ENCODE measurements at places on chromosomes 16 and 17.
A peak's percentile ranks its signal among the peaks of the same experiment; 100 is the strongest.

GRCh38 chr17:50467114-50467854 is 1.4 kb downstream of the CHAD start:
- no peak for DNase-seq

- DNase-seq, result no peak
Observed at GRCh38 chr17:73256220-73256619, 5.5 kb downstream of the CPSF4L start.

GRCh38 chr17:17387017-17387497 is 83.9 kb downstream of the NT5M start:
- DNase-seq, result no peak

- DNase-seq, result no peak
Observed at GRCh38 chr17:15422392-15422965, 44.9 kb downstream of the CDRT4 start.

- DNase-seq, result no peak
Observed at GRCh38 chr17:54807331-54807730, 93.3 kb upstream of the TOM1L1 start.

DNA sequence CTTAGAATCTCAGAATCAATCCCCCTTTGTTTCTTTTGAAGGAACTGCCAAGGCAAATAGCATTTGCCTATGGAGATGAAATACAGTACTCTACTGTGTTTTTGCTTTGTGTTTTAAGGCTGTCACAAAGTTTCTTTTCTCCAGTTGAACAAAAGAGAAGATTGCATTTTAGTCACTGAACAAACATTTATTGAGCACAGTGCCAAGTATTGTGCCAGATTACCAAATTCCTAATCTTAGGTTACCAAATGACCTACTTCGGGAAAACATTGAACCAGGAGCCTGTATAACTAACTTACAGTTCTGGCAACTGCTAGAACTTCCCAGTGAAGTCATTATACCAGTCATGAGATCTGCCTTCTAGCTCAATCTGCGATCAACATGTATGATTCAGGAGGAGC is 3.0 kb upstream of the UBB start:
- peak; percentile 89 for DNase-seq

DNA sequence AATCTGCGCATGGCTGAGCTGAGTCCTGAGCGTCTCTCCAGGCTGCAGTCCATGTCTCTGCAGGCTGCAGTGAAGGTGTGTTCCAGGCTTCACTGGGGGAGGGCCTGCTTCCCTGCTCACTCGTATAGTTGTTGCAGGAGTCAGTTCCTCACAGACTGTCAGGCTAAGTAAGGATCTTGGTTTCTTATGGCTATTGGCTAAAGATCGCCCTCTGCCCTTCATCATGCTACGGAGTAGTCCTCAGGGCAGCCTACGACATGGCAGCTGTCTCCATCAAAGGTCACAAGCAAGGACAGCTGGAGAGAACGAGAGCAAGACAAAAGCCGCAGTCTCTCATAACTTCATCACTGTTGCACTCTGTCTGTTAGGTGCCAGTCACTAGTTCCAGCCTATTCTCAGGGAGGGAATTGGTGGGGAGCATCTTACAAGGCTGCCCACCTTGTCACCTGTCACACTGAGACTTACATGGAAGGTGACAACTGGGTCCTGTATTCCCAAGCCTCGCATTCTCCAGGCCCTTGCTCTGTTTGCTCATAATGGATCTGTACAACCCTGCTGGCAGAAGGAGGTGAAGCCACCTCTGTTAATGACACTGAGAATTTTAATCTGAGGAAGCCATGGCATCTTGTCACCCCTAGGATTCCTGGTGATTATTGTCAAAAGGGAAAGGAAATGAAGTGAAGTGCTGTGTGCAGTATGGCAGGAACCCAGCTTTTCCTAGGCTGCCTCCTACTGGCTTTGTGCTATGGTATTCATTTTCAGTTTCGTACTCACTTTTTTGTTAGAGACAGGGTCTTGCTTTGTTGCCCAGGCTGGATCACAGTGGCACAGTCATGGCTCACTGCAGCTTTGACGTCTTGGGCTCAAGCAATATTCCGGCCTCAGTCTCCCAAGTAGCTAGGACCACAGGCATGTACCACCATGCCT is 43.4 kb downstream of the MFSD11 start:
- no peak for DNase-seq

DNA sequence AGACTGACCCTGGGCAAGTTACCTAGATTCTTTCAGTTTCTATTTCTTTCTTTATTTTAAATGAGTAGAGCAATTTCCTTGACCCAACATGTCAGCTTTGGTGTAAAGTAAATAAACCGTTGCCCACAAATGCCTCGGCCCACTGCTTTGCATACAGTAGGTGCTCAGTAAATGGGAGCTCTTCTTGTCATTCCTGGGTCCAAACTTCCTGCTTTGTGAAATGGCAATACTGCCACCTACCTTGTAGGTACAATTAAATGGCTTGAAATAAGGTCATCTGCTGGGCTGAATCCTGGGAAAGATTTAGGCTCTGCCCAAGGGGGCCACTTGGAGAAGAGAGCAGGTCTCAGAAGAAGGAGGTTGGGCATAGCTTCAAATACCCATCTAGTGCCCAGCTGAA is 253.0 kb downstream of the HS3ST3B1 start:
- DNase-seq, result no peak

DNA sequence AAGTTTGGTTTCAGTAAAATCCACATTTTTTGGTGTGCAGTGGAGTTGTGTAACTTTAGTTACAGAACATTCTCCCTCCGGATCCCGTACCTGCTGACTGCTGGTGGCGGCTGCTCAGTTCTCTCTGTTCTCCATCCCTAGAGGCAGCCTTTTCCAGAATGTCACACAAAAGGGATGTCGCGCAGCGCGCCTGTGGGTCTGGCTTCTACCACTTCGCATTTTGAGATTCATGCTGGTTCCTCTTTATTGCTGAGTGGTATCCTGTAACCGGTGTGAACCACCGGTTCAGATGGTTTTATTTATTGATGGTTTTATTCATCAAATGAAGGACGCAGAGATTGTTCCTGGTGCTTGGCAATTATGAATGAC is 981 bp upstream of the CEP131 start:
- DNase-seq, result no peak

GRCh38 chr17:61280338-61280737 is 119.3 kb upstream of the TBX2 start:
- DNase-seq, result no peak

DNA sequence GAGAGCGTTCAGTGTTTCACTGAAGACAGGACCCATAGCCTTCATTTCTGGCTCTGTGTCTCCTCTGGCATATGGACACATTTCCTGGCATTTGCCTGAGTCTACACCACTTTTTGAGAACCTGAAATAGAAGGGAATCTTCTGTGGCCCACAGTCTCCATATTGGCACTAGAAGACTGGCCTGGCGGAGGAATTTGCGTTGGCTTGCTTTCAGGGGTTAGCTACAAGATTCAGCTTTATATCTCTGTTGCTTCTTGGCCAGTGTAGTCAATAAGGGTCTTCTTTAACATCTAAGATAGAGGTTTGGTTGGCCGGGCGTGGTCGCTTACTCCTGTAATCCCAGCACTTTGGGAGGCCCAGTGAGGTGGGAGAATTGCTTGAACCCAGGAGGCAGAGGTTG is 12.8 kb upstream of the CLEC18C start:
- DNase-seq, result no peak

- DNase-seq, result no peak
Observed at GRCh38 chr17:33637534-33637933, 344.4 kb upstream of the ASIC2 start.

- no peak for DNase-seq
Observed at GRCh38 chr16:55003916-55004315, 73.3 kb downstream of the IRX5 start.

- peak; percentile 41 for DNase-seq
Observed at GRCh38 chr17:32569171-32570080, 82.6 kb downstream of the CDK5R1 start.

DNA sequence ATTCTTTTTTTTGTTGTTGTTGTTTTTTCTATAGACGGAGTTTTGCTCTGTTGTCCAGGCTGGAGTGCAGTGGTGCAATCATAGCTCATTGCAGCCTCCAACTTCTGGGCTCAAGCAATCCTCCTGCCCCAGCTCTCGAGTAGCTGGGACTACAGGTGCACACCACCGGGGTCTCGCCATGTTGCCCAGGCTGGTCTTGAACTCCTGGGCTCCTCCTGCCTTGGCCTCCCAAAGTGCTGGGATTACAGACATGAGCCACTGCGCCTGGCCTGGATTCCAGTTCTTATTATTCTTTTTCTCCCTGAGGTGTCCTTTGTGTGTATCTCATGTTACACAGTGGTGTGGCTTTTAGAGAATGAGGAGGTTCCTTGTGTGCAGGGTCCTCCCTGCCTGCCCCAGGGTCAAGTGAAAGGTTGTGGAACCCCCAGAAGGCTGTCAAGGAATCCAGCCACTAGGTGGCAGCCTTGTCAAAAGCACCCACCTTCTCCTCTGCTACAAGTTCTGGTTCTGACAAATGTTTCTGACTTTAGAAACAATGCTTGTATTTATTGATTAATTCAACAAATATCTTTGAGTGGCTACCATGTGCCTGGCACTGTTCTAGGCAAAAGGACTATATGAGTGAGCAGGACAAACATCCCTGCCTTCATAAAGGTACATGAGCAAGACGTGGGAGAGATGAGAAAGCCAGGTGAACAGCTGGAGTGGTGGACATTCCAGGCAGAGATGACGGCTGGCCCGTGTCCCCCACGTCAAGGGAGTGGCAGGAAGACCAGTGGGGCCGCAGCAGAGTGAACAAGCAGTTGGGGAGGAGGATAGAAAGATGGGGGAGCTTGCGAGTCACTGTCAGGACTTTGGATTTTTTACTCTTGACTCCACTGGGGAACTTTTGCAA is 112.4 kb downstream of the SPECC1 start:
- DNase-seq, result peak; percentile 66

GRCh38 chr16:89847051-89847939 is 19.0 kb downstream of the SPIRE2 start:
- no peak for DNase-seq

GRCh38 chr17:9676820-9677310 is 31.5 kb downstream of the USP43 start:
- DNase-seq, result peak; percentile 89
